Stimulated activated CD4-positive, alpha-beta T cell treated with anti-CD3 and anti-CD28 coated beads, Interleukin-15, amount 100 ng/mL, for 1 hour (primary cell): ENCODE measurements at places on chromosomes 5 and 9.
A peak's percentile ranks its signal among the peaks of the same experiment; 100 is the strongest.

GRCh38 chr9:134236001-134236421 is 71.6 kb upstream of the RNU6ATAC start:
- no peak for DNase-seq

GRCh38 chr5:160260881-160261815 is 31.8 kb downstream of the FABP6 start:
- no peak for DNase-seq

DNA sequence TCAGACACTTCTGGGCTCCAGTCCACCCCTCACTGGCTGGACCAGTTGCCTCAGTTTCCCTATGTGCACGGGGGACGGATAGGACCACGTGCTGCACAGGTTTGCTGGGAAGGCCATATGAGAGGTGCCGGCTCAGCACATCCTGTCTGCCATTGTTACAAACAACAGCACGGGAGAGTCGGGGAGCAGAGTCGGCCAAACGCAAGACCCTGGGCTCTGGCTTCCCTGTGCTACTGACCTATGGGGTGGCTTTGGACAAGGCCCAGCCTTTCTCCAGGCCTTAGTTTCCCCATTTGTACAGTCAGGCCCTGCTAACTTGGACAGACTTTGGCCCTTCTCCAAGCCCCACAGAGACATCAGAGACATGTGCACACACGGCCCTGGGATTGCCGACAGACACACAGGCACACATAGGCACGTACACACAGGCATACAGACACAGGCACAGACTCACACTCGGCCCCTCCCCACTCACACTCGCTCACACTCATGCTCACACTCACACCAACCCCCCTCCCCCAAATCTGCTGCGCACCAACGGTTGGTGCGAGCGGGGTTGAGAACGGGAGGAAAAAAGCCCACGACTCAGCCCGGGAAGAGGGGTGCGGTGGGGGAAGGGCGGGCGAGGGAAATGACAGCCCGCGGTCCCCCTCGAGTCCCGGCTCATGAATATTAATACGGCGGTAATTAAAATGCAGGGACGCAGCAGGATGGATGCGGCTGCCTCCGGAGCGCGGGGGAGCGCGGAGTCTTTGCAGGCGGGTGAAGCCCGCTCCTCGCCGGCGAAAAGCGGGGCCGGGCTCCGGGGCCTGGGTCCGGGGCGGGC is 133.0 kb downstream of the C9orf50 start:
- DNase-seq: no peak

GRCh38 chr5:167412556-167412955 is 878.9 kb upstream of the WWC1 start:
- no peak for DNase-seq

GRCh38 chr9:9560382-9561035 is 1052.3 kb downstream of the PTPRD start:
- DNase-seq: no peak

DNA sequence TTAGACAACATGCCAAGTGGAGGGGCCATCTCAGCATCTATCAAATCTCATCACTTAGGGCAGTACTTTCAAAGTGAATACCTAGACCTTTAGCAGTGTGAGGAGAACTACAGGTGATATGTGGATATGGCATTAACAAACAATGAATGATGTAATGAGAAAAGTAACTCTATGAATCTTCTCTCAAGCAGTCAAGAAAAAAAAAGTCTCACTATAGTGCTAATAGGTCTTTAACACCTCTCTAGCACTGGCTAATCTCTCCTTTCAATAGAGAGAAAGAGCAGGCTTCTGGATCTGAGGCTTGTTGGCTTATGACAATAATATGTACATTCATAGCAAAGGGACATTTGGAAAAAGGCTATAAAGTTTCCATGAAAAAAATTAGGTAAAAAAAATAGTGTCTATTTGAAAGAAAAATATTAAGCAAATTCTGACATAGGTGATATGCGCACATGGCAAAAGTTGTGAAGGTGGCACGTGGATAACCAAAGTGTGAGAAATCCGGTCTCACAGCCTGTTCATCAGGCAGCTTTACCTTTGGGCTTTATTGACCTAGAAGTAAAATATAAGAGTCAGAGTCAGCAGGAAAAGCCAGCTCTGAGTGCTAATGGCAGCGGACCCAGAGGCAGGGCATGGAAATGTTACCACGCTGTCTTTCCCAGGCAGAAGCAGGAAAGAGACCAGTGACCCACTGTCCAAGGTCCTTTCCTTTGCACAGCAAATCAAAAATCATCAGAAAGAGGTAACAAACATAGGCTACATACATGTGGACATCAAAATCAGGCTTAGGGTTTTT is 203.4 kb downstream of the EFNA5 start:
- DNase-seq: no peak

GRCh38 chr5:96338624-96339415 is 94.2 kb downstream of the PCSK1 start:
- no peak for DNase-seq

DNA sequence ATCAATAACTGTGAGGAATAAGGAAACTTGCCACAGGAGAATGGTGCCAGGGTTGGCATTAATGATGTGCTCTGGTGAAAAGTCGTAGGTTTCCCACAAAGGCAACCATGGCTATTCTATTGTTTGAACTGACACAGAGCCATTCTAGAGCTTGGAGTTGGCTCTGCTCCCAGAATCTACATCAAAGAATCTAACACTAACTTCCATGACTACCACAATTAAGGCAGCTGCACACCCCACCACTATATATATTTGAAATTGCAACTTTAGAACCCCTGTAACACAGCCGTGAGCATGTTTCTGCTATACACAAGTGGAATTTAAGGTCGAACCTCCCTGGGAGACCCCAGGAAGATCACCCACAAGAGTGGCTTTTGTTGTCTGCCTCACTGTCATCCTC is 89.7 kb upstream of the CCDC152 start:
- DNase-seq: no peak

DNA sequence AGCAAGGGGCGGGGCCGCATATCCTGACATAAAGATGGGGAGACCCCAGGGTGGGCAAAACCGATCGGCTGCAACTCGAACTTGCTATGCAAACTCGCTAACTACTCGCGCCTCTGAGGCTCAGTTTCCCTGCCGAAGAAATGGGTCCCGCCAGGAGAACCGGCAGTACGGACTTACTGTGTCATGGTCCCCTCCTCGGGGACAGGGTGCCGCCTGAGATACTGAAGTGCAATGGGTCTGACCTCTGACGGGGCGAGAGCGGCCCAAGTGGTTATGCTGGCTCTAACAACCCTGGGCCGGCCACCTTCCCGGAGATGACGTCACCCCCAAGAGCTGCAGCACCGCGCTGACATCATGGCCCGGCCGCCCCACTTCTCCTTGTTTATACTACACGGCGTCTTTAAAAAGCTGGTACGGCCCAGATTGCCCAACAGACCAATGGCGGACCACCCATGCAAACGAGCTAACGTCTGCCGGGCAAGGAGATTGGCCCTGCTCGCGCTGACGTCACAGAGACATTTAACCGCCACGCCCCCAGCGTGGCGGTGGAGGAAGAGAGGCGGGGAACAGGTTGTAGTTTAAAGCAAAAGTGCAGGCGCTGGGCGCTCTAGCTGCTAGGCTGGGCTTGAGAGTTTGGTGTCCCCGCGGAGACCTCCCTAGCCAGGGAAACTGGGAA is 490 bp upstream of the RNF44 start:
- peak; percentile 93 for DNase-seq

DNA sequence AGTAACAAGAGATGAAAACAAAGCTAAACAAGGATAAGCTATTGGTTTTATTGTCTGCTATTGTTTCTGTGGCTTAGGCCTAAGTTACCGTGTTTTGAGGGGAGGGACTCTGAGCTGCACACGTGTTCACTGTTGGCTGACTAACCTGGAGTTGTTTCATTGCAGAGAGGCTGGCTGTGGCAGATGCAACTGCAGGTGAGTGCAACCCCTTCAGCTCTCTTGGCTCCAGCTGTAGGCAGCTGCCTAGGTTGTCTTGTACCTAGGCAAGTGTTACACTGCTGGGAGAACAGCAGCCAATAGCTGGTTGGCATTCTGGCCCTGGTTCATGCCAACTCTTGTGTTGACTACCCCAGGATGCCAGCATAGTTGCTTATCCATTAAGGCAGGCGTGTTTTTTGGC is 17.6 kb upstream of the MATR3 start:
- no peak for DNase-seq

GRCh38 chr5:122442938-122443337 is 130.9 kb downstream of the SNCAIP start:
- no peak for DNase-seq

- DNase-seq: no peak
Measured at GRCh38 chr9:85510830-85511504, 230.8 kb downstream of the AGTPBP1 start.

- no peak for DNase-seq
Measured at GRCh38 chr9:13165236-13165945, 114.1 kb downstream of the MPDZ start.

DNA sequence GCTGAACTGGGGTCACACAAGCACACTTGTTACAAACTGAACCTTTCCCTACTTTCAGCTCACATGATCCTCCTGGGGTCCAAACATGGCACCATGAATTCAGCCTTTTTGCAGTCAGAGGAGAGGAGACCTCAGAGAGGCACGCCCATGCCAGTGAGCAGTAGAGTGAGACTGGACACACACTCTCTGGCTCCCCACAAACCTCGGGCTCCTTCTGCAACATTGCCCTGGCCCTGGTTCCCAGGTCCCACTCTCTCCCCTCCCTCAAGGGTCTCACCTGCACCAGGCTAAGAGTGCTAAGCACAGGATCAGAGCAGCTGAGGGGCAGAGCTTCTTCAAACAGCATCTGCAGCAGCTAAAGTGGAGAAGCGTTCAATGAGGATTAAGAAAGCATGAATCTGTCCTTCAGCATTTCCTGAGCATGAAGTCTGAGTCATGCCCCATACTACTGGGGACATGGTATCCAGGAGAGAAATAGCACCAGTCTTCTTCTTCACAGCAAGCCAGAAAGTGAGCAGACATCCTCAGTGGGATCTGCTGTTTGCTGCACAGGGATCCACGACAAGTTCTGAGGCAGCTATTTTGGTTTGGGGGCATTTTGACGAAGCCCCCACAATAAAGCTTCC is 27.2 kb downstream of the SLC35A4 start:
- DNase-seq: no peak

- no peak for DNase-seq
Measured at GRCh38 chr5:122311497-122311960, 508 bp upstream of the SNCAIP start.

DNA sequence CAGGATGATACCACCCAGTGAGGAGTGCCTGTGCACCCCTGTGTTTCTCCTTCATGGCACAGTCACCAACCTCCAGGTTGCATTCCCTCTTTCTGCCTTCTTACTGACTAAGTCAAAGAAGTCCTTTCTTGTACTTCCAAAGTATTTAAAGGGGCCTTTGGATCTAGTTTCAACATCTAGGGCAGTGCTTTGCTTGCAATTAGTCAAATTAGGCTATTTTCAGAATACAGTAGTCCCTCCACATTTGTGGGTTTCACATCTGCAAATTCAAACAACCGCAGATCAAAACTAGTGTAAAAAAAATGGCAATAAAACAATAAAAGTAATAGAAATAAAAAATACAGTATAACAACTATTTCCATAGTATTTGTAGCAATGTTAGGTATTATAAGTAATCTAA is 333.9 kb upstream of the SEMA6A start:
- no peak for DNase-seq
